Activated naive CD8-positive, alpha-beta T cell treated with anti-CD3 and anti-CD28 coated beads, Interleukin-2, amount 10 ng/mL, durations not matched to agents 7 days and 5 days (primary cell): ENCODE measurements at places on chromosomes 7 and 10. TPM values are rescaled to one million over a fixed set of nuclear protein-coding genes. Genes with fewer than 3 reads are reported as not detected.

Gene STRIP2
- total RNA-seq = 3.3 TPM

Gene NEURL1
- 2.0 TPM for total RNA-seq

Gene CEP55
- total RNA-seq = 45.9 TPM

Gene TRIM73
- total RNA-seq = 18.7 TPM

Gene GPR37
- not detected for total RNA-seq

Gene VGF
- total RNA-seq = 0.14 TPM

Gene SORBS1
- 0.72 TPM for total RNA-seq

DNA sequence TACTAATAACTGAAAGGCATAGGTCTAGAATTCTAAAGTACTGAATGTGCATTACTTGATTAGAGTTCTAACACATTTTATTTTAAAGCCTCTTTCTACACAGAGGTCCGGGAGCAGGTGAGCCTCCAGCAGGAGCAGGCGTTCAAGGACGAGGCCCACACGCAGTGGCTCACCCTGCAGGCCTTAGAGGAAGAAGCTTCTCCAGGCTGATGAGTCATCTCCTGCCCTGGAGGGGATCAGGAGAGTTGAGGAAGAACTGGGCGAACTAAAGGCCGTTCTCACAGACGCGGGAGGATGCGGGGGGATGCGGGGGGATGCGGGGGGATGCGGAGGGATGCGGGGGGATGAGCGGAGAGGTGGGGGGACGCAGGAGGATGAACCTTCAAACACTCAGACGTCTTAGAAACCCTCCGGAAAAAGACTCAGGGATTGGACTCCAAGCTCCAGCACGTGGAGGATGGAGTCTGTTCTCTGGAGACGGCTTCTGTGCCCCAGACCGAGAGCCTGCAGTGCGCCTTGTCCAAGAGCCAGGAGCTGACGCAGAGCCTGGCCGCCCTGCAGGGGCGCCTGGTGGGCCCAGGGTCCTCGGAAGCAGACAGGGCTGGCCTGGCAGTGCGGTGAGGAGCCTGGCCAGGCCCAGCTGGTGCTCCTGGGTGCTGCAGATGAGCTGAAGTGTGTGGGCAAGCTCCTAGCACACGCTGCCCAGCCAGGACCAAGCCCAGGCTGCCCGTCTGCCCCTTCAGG, 433.7 kb upstream of the TPK1 start:
- DNase-seq = no peak

DNA sequence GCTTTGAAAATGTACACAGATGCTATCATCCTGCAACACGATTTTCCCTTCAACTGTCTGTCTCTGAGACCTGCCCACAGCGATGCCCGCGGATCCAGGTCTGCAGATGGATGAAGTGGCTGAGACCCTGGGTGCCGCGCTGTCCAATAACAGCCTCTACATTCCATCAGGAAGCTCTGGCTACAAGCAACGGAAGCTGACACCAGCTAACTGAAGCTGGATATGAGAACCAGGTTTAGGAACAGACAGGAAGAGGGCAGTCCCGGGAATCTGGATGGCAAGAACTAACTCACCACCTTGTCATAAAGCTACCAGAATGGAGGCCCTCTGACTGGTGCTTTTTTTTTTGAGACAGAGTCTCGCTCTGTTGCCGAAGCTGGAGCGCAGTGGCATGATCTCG, 32.3 kb upstream of the CTBP2 start:
- DNase-seq = no peak

GRCh38 chr10:44463511-44464121, 78.7 kb upstream of the CXCL12 start:
- no peak for DNase-seq

GRCh38 chr10:91034494-91035159, 113.7 kb upstream of the ANKRD1 start:
- no peak for DNase-seq

GRCh38 chr7:149880638-149881311, 7.0 kb downstream of the ATP6V0E2 start:
- no peak for DNase-seq

DNA sequence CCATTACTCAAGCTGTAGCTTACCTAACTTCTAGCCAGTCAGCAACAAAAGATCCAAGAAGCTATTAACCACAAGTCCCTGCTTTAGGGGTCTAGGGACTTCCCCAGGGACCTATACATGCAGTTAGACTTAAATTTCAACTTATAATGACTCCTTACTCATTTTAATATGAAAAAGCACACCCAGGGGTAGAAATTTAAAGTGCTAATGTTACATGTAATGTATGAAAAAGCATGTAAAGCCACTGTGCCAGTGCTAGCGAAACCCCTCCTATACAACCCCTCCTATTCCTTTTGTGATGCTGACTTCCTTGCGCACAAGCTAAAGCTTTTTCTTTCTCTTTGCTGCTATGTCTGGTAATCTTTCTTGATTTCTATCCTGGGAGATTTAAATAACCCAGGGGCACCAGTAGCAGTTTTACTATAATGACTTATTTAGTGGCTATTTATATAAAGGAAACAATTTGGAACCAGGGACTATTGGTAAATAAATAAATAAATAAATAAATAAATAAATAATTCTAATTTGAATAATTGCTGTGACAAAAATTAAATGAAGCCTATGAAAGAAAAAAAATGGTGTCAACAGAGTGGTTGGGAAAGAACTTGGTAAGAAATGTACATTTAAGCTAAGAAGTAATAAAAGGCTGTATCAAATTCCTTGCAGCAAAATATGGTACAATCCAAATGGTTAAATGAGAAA, 110.5 kb upstream of the MAGI2 start:
- DNase-seq = no peak

DNA sequence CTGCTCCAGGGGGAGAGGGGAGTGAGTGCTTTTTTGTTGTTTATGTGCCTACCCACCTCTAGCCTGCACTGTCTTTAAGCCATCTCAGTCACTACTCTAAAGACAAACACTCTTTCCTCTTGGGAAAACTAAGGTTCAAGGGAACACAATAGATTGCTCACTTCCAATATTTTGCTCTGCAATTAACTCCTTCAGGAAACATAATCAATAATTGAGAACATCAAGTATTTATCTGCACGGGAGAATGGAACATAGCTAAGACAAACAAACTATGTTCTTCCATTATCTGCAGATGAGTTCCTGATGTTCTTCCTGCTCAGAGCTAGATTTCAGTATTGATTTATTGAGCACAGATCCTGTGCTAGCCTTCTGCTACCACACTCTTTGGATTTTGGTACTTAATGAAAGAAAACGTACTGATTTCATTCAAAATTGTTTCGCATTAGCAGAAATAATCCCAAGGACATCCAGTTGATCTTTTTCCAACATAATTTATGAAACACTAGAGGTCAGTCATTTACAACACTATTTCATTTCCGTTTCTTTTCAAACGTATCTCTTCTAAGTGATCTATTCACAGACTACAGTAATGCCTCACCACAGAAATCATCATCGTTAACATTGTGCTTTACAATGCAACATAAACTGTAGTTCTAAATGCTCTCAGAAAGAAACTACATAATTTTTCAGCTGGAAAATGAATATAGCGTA, 8.3 kb downstream of the NEBL start:
- no peak for DNase-seq

DNA sequence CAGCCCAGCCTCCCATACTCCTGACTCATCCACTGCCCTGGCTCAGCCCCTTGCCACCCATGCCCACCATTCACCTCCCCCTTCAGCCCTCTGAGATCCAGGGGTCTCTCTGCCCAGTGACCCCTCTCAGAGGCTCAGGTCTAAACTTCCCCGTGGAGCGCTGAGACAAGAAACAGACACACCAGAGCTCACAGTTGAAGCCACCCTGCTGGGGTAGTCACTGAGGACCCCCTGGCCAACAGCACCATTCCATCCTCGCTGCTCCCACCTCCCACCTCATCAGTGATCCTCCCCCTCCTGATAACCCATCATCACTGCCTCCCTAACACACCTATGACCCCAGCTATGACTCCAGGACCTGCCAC, 100.7 kb downstream of the GRID1 start:
- DNase-seq = no peak

DNA sequence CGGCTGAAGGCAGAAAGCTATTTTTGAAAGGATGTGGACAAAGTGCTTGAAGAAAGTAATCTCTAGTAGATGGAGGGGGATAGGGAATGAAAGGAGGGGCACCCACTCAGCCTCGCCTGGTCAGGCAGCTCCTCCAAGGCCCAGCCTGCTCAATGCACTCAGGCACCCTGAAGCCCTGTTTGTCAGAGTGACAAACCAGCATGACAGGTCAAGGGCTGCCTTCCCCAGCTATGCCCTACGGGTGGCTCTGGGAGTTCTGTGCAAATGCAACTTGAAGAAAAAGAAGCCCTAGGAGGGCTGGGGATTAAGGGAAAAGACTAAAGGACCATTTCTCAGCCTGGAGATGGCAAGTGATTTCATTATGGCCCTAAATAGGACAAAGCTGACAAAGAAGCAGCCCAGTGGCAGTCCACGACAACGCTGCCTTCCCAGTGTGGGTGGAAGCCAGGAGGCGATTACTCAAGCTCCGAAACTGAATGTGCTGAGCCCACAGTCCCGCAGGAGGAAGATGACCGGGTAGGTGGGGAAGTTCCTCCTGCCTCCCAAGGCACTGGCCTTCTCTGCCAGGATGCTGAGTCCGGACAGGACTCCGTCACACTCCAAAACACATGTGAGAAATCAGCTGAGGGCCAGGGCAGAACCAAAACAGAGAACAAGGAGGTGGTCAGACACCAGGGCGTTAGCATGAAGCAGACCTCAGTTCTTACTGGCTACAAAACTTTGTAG, 16.3 kb downstream of the LIPA start:
- no peak for DNase-seq

DNA sequence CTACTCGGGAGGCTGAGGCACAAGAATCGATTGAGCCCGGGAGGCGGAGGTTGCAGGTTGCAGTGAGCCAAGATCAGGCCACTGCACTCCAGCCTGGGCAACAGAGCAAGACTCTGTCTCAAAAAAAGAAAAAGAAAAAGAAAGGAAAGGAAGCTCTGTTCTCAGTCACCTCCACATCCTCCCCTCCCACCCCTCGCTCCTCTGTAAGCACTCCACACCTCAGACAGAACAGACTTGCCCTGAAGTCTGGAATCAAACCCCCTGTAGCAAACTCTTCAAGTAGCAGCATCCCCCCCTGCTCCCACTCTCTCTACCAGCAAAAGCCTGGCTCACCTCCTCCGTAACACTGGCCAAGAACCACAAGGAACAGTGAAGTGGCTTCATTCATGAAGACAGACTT, 66.7 kb downstream of the PARD3 start:
- no peak for DNase-seq

GRCh38 chr7:46210467-46210866, 289.4 kb upstream of the IGFBP3 start:
- no peak for DNase-seq

- no peak for DNase-seq
Observed at GRCh38 chr7:112594397-112594796, 113.6 kb downstream of the LSMEM1 start.

GRCh38 chr10:122655524-122656307, 43.9 kb downstream of the C10orf120 start:
- DNase-seq = no peak

DNA sequence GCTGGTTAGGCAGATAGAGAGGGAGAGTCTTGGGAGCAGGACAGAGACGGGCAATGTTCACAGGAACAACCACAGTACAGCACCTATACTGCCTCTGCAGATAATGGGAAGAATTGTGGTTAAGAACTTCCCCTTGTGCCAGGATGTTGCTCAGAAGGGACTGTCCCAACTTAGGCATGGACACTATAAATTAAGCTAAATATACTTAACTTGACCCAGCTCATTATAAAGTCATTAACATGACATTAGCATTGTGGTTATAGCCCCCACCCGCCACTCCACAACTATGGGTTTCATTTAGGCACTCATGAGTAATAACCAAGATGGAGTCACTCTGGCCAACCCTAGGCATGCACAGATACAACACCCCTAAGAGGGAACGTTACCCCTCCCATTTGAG, 310.9 kb upstream of the NRG3 start:
- DNase-seq = no peak
